ENCODE measurements at places on chromosomes 7 and 10. TPM values are rescaled to one million over a fixed set of nuclear protein-coding genes. Genes with fewer than 3 reads are reported as not detected.

CPA2 gene
- total RNA-seq, result not detected

LEP gene
- total RNA-seq, result not detected

ZNF92 gene
- 30.6 TPM for total RNA-seq

CALML5 gene
- not detected for total RNA-seq

DNA sequence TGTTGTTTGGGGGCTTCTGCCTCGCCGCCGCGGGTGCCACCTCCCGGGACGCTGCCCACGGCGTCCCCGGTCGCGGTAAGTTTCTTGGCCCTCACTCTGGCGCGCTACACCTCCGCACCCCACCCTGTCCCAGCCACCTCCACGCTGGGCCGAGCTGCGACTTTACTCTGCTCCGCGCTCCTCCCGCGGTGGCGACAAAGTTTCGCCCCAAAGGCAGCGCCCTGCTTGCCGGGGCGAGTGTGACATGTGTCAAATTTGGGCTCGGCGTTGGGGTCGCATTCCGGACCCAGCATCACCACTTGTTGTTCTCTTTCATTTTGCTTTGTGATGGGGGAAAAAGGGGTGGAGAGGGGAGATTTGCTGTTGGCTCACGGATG, 167.7 kb upstream of the PPP1R3A start:
- no peak for DNase-seq

DNA sequence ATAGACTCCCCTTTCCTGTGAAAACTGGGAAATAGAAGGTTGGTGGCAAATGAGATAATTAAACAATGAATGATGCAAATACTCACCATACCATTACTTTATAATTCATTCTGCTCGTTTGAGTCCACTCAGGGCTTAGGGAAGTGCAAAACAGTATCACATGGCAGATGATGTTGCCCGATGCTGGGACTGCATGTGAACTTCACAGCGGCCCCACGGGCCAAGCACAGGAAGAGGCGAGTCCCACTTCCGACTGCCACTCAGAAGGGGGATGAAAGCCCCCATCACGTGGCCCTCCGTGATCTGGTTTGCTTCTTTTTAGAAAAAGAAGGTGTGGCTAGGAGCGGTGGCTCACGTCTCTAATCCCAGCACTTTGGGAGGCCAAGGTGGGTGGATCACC, 71.5 kb downstream of the PRPF18 start:
- no peak for DNase-seq

DNA sequence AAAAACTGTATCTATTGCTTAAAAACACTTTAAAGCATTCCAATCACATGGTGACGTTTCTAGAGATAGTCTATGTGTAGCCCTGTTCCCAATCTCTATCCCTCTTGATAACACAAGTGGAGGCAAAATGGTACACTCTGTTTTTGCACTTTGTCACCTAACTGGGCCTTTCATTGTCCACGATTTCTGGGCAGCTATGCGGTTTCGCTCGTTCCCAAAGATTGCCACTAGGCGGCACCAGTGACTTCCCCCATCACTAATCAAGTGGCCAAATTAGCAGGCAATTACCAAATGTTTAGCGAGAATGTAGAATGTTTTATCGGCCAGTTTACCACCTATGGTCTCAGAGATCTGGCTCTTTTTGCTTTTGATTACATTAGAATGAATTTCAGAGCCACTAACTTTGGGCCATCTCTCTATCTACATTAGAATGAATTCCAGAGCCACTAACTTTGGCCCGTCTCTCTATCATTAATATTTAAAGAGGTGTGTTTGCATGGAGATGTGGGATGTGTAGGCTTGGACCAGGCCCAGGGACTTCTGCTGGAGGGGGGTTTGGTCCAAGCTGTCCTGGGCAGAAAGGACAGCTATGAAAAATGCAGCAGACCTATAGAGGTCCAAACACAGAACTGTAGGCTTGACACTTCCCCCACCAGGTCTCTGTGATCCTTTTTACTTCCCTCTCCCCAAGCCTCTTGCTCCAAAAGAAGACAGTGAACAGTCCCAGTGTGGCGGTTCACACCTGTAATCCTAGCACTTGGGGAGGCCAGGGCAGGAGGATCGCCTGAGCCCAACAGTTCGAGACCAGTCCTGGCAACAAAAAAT, 90.1 kb downstream of the EPC1 start:
- no peak for DNase-seq

- DNase-seq, result no peak
Measured at GRCh38 chr7:27100694-27101170, 1.8 kb downstream of the HOXA2 start.

All from urinary bladder (tissue), 4 donors.